ENCODE measurements at places on chromosomes 7 and 10. TPM values are rescaled to one million over a fixed set of nuclear protein-coding genes. Genes with fewer than 3 reads are reported as not detected.

Gene ZP3
- total RNA-seq: 0.48 TPM

Gene CYP26C1
- 0.15 TPM for total RNA-seq

Gene PAX4
- total RNA-seq: not detected

Gene NYAP1
- total RNA-seq: 0.10 TPM

Gene IFIT1B
- not detected for total RNA-seq

Gene LRMDA
- total RNA-seq: not detected

Gene GSDME
- 47.0 TPM for total RNA-seq

Gene ENTPD1
- 3.7 TPM for total RNA-seq

Gene EBLN1
- not detected for total RNA-seq

Gene ZNF487
- total RNA-seq: 5.0 TPM

Gene PHYHIPL
- not detected for total RNA-seq

Gene TRPV5
- total RNA-seq: not detected

DNA sequence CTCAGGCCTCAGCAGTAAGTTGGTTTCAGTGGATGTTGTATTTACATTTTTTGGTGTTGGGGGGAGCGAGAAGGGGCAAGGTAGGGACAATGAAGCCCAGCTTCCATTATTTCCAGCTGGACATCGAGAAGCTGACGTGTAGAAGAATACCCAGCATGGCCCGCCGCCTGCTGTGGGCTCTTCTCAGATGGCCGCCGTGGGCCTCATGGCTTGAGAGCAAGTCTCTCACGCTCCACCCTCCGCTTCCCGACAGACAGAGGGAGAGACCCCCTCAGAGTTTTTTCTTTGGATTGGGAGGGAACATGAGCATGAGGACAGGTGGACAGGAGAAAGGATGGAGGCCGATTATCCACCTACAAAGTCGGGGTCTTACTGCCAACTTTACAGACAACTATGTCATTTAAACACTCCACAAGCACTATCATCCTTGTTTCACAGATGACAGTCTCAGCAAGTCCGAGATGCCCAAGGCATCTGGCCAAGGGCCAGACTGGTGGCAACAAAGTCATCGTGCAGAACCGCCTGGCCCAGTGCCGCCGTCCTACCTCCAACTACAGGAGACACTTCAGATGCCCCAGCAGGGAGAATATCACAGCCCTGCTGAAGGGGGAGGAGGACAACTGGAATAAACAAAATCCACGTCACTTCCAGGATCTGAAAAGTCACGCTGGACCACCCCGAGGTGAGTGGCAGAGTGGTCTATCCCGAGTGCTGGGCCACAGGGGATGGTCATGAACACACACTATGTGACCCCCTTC, 195.9 kb downstream of the DIP2C start:
- DNase-seq: no peak

DNA sequence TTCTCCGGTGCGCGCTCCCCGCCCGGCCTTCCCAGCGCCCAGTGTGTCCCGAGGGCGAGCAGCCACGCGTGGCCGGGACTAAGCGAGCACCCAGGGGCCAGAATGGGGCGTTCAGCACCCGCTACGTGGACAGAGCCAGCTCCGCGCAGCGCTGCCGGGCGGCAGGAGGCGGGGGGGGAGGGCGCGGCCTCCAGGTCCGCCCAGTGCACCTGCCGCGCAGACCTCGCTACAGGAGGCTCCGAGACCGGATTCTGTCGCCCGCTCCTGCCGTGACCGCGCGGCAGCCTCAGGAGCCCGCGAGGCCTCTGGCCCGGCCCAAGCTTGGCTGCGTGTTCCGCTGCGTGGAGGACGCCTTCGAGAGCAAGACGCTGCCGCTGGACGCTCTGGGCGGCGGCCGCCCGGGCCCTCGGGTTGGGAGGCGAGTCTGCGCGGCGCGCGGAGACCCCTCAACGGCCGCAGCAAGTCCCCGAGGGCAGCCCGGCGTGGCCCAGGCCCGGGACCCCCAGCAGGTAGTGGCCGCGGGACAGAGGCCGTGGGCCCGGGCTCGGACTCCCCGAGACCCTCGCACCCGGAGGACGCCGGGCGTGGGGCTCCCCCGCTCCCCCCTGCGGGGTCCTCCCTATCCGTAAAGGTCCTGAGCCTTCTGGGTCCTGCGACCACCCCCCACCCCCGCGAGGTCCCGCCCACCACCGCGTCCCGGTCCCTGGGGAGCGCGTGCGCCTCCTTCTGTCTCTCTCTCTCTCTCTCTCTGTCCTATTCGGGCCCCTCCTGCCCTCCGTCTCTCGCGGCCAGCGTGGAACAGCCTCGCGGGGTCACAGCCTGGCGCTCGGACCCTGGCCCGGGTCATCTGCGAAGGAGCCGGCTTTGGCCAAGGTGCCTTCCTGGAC, 904 bp upstream of the DPYSL4 start:
- DNase-seq: no peak

DNA sequence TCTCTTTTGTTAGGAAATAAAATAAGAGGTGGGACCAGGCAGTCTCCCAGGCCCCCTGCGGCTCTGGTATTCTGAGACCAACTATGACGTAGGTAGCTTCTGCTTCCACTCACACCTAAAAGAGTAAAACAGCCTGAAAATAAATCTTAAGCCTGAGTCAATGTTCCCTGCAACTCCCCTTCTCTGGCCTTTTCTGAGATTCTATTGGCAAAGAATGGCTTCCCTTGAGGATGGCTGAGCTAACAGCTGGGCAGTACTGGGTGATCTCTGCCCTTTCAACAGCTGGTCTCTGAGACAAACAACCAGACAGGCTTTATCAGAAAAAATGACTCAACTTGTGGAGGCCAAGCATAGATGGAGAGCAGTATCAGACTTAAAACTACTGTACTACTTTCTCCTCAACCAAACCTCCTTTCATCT, 58.7 kb downstream of the CREB3L2 start:
- no peak for DNase-seq

- DNase-seq: no peak
These were observed 16.7 kb downstream of the PFKFB3 start for GRCh38 chr10:6219494-6219836.

DNA sequence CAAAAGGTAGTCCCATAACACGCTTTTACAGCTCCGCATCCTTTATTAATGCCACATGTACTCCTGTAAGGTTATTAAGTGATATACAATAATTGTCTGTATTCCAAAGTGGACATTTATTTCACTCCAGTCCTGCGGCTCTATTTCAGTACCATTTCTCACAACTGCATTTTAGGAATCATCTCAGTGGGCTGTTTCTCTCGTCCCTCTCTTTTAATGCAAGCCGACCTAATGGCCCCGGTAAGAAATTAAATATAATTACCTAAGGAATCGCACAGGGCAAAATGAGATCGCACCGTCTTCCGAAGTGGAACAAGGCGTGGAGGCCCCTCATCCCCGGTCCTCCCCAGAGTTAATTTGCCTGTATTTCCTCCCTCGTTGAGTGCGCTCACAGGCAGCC, 216.5 kb downstream of the RAB11FIP2 start:
- no peak for DNase-seq

- peak; percentile 95 for DNase-seq
These were observed at the start of gene METTL27 for GRCh38 chr7:73842067-73842976. TSS of gene METTL27 (minus strand) at chr7:73842516. CDS start at chr7:73842140, 376 bp downstream.

DNA sequence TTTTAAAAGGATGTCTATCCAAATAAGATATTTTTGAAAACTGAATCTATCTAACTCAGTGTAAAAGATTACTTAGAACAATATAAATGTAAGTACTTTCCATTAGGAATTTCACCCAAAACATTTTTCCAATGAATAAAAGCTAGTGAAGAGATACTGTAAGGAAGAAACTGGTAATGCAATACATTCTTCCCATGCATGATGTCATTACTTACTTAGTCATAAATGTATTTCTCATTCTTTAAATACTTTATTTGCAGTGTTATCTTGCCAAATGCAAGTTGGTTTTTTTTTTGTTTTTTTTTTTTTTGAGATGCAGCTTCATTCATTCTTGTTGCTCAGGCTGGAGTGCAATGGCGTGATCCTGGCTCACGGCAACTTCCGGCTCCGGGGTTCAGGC, 265.6 kb downstream of the PHF14 start:
- DNase-seq: no peak

DNA sequence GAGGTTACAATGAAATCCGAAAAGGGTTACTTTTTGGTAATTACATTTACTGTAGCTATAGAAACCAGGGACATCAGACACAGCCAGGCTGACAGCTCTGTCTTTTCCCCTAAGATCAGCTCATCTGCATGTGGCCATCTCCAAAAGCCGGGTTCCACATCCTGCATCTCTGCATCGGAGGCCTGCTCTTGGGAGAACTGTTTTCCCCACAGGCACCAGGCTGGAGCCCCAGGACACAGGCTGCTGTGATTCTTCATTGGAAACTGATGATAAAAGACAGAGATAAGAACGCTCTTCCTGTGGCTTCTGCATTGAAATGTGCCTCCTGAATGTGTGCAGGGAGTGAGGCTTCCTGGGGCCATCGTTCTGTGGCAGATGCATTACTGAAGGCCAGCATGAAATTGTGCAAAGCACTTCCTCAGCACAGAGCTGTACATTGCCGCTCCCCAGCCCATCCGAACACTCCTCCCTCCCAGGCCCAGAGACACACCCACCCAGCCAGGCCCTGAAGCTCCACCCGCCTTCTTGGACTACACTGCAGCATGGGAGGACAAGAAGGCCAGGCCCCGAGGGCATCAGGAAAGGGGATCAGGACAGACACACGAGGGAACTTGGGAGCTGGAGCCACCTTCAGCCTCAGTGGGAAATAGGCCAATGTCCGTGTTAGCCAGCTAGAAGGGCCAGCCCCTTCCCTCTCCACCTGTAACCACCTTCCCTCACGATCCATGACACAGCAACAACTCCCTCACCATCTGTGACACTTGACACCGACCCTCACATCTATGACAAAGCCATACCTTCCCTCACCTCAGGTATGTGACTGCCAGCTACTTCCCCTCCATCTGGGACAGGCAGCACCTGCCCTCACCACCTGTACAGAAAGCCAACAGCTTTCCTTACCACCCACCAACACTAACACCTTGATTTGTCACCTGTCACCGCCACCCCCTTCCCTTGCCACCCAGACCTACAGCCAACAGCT, 113.2 kb downstream of the GRID1 start:
- DNase-seq: no peak

- DNase-seq: no peak
These were observed 26.3 kb downstream of the SAMD8 start for GRCh38 chr10:75137533-75138438.

GRCh38 chr10:45440511-45441062, 66.6 kb downstream of the ALOX5 start:
- DNase-seq: no peak

DNA sequence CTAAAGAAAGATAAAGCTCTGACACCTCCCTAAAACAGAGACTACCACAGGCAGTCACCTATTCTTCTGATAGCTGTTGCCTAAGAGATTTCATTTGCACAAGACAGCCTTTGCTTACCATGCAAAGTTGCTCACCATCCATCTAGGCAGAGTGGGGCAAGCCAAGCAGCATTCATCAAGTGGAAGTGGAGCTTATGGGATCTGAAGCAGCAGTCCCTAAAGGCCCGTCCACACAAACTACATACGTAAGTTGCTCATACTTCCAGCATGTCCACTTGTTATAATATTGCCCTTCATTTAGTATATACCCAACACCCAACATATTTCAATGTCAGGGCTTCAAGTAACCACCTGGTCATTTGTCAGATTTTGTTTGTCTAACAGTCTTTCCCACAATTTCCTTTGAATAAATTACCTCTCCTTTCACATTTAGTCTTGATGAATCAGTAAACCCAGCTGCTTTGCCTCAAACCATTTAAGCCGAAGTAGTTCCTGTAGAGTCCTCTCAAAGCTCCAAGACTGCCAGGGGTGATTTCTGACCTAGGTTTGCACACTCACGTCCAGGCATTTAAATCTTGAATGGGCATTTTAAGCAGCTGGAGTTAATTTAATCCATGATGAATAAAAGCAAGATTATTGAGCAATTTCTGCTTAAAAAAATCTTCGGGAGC, 67.9 kb downstream of the ATAD1 start:
- DNase-seq: no peak

DNA sequence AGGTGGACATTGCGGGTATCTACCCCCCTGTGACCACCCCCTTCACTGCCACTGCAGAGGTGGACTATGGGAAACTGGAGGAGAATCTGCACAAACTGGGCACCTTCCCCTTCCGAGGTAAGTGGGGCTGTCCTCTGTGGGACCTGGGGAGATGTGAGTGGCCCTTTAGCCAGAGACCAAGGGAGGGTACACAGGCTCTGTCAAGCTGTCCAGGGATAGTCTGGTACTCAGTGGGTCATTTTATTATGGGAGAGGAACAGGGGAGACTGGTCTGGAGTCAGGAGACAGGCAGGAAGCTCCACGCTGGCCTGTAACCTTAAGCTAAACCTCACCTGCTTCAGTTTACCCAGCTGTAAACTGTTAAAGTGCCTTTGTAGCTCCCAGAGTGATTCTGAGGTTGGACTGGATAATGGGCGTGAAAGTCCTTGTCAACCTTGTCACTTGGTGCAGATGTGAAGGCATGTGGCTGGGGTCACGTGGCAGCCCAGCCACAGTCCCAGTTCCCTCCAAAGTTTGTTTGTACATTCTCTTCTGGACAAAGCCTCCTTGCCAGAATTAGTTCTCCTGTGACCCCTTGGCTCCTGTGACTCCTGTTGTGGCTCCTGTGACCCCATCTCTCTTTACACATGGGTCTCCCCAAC, 729 bp downstream of the HOGA1 start:
- DNase-seq: no peak

GRCh38 chr7:41967156-41967555, 264.3 kb upstream of the INHBA start:
- DNase-seq: no peak

DNA sequence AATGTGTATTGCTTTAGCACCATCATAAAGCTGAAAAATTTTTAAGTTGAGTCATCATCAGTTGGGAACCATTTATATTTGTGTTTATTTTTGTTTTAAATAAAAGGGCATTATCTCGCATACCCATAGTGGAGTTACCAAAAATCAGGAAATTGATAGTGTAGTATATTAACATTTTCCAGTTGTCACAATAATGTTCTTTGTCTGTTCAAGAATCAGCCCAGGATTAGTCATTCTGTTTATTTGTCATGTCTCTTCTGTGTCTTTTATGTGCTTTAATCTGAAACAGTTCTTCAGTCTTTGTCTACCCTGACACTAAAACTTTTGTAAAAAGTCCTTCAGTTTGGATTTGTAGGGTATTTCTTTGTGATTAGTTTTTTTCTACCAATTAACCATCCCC, 827.8 kb upstream of the ZWINT start:
- no peak for DNase-seq

GRCh38 chr10:102262744-102263370, 17.5 kb downstream of the GBF1 start:
- no peak for DNase-seq

DNA sequence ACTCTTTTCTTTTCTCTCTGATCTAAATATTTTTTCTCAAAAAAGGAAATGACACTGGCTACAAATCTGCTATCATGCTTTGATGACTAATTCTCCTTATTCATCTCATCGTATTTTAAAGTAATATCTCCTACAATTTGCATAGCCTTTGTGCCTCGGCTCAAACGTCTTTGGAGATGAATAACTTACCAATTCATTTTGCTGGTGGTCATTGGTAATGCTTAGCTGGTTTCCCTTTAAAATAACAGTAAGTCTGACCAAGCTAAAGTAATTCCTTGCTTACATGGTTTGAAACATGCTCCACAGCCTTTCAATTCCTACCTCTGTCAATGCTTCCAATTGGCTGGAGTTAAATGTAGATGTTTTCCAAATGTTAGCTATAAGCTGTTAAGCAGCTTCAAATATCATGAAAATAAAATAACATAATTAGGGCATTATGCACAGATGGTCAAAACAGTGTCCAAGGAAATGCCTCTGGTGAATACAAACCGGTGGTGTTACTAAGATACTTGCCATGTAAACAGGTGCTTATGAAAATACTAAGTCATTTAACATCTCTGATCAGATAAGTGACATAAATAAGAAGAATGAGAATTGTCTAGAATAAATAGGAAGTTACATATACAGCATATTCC, 435.0 kb downstream of the POM121L12 start:
- DNase-seq: no peak

- DNase-seq: no peak
These were observed 9.9 kb upstream of the SPAG6 start for GRCh38 chr10:22335173-22335933.
